ENCODE measurements at places on chromosomes 2 and 18. TPM values are rescaled to one million over a fixed set of nuclear protein-coding genes. Genes with fewer than 3 reads are reported as not detected.

GRCh38 chr2:186129767-186130581, 356.1 kb upstream of the ZC3H15 start:
- H3K36me3 ChIP-seq: no peaks in the 10 kb centered on the region
- DNase-seq: no peak

DNA sequence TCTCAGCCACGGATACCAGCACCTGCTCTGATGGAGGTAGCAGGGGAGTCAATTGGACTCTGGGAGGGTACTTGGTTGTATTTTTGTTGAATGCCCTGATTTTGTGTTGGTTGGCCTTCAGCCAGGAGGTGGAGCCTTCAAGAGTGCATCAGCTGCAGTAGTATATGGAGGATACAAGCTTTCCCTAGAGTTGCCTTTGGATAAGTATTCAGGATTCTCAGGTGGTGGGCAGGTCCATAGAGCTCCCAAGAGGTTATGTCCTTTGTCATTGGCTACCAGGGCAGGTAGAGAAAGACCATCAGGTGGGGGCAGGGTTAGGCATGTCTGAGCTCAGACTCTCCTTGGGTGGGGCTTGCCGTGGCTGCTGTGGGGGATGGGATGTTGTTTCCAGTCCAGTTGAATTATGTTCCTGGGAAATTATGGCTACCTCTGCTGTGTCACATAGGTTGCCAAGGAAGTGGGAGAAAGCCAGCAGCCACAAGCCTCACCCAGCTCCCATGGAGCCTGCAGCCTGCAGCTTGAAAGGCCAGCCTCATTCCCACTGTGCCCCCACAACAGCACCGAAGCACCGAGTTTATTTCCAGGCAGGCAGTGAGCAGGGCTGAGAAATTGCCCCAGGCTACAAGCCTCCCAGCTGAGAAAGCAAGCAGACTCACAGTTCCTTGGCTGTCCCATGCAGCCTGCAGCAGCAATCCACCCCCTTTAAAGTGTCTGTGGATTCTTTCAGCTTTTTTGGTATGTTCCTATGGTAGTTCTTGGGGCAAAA, 38.6 kb upstream of the CHST9 start:
- H3K36me3 ChIP-seq: no peaks in the 10 kb centered on the region
- H3K4me3 ChIP-seq: no peak overlapping the region
- DNase-seq: no peak
- no peak overlapping the region for H3K27ac ChIP-seq

Gene SLC16A14
- total RNA-seq: 13.0 TPM

DNA sequence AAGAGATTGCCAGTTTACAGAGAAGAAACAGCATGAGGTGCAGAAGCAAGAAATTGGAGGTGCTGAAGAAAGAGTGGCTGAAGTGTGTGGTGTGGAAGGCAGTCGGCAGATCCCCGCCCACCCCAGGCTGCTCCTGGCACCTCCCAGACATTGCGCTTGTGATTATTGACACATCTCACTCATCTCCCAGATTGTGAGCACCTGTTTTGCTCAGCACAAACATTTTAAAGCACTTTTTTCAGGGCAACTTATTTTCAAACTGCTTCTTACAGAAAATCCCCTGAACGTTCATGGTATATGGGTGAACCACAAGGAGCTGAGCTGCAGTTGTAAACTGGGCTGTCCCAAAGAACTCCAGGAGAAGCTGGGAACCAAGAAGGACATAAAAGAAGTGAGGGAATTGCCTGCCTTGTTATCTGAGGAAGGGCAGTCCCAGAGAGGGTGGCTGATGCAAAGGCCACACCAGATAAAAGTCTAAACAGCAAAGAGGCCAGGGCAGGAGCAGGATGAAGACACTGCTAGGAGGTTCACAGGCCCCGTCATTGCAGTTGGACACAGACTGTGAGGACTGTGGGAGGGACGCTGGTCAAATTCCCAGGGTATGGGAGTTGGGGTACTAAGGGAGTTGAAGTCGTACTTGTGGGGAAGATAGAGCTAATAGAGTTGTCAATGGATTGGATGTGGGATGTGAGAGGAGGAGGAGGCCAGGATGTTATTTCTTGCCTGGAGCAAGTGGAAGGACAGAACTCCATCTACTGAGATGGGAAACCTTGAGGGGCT, 65.1 kb downstream of the INPP4A start:
- H3K36me3 ChIP-seq: no peaks in the 10 kb centered on the region
- H3K4me1 ChIP-seq: peaks cover 29% of the 10 kb centered on the region

Gene TCF7L1
- 0.55 TPM for total RNA-seq
